Astrocyte of the hippocampus (primary cell): ENCODE measurements at places on chromosomes 7 and 10.

DNA sequence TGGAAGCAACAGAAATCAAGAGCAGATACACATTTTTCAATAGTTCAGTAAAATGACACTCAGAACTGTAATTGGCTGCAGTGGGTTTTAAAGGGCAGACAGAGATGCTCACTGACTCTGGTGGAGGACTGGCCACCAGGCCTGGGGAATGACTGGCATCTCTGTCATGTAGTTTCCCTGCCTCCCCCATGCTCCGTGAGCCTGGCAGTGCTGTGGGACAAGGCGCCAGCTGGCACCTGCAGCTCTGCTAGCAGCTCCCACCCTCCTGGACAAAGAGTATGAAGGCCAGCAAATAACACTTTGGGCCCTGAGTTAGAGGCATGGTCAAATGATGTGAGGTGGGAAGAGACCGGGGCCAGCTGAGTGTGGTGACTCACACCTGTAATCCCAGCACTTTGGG, 15.0 kb downstream of the TSPAN33 start:
- peak; percentile 17 for DNase-seq

DNA sequence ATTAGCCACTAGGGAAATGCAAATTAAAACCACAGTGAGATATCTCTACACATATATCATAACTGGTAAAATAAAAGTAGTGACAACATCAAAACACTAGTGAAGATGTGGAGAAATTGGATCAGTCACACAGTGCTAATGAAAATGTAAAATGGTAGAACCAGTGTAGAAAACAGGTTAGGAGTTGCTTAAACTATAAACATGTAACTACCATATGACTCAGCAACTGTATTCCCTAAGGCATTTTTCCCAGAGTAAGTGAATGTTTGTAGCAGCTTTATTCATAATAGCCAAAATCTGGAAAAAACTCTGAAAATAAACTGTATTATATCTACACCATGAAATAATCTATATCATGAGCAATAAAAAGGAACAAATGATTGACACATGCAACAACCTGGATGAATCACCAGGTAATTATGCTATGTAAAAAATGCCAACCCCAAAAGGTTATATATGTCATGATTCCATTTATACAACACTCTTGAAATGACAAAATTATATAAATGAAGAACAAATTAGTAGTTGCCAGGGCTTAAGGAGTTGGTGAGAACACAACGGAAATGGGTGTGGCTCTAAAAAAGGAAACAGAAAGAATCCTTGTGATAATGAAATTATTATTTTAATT, 22.8 kb downstream of the SLC25A40 start:
- no peak for DNase-seq

DNA sequence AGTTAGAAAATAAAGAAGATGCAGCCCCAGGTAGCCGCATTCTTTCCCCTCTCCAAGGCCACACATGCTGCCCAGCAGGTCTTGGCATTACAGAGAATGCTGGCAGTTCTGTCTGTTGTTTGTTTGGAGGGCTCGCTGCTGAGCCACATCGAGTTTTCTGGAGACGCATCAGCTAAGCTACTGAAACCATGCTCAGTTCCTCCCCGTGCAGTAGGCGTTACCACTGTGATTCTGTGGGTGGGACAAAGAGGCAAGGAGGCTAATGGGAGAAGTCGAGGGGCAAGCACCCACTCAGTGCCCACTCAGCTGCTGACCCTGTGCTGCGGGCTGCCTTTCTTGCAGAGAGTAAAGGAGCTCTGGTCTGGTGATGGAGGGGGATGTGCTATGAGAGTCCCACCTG, 15.5 kb upstream of the GTPBP4 start:
- DNase-seq, result no peak

DNA sequence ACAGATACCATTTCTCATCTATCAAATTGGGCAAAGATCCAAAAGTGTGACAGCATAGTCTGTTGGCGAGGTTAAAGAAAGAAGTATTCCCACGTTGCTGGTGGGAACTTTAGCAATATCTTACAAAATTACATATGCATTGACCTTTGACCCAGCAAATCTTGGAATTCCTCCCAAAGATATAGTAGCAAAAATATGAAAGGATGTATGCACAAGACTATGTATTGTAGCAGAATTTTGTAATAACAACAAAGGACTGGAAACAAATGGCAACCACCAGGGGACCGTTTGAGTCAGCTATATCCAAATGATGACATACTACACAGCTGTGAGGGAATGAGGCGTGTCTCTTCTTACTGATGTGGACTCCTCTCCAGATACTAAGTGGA, 50.2 kb downstream of the KCNH2 start:
- no peak for DNase-seq

DNA sequence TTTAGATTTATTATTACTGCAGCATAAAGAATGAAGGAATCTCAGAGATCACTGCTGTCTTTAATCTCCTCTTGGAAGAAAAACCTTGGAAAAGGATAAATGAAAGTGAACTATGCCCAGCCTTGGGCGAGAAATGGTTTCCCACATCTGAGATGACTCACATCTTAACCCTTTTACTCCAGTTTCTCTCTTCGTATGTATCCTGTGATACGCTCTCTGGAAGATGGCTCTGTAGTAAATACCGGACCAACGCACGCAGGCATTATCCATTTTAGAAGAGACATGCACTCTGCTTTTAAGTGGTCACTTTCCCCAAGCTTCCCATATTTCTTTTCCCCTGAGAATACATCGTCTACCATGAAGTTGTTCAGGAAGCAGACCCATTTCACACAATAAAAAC, 207.3 kb upstream of the BMPER start:
- peak; percentile 31 for DNase-seq

DNA sequence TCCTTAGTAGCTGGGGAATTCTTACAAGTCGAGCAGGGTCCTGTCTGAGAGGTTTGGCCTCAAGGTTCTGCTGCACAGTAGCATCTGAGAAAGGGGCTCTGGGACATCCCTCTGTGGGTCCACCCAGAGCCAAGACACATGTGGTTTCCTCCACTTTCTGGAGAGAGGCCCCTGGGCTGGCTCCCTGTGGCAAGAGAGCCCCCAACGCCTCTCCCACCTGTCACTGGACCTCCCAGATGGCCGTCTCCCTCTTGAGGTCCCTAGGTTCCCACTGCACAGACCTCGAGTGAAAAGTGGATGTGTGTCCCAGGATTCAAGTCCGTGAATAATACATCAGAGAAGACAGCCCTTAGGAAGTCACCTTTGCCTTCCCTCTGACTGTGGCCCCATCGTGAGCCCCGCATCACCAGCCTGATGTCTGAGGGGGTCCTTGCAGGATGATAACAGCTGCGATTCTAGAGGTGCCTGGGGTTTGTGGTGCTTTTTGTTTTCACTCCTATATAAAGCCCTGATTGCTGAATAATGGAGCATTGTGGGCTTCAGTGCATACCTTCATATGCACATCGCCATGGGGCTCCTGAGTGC, 319.0 kb downstream of the GLRX3 start:
- no peak for DNase-seq

DNA sequence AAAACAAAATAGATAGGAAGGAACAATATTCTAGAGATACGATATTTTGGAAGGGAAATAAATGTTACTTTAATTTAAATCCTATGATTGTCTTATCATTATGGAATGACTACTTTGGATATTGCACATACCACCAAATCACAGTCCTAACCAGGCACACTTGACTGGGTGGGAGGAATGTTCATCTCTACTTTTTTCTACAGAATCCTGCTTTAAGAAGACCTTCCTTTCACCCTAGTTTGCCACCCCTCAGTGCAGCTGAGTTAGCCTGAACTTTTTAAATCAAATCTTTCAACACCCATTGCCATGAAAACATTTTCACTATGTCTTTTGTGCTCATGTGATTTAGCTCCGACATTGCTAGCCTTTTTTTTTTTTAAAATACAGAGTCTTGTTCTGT, 38.1 kb downstream of the RELN start:
- DNase-seq, result peak; percentile 31

GRCh38 chr10:52359441-52359840, 45.4 kb downstream of the DKK1 start:
- DNase-seq, result no peak

DNA sequence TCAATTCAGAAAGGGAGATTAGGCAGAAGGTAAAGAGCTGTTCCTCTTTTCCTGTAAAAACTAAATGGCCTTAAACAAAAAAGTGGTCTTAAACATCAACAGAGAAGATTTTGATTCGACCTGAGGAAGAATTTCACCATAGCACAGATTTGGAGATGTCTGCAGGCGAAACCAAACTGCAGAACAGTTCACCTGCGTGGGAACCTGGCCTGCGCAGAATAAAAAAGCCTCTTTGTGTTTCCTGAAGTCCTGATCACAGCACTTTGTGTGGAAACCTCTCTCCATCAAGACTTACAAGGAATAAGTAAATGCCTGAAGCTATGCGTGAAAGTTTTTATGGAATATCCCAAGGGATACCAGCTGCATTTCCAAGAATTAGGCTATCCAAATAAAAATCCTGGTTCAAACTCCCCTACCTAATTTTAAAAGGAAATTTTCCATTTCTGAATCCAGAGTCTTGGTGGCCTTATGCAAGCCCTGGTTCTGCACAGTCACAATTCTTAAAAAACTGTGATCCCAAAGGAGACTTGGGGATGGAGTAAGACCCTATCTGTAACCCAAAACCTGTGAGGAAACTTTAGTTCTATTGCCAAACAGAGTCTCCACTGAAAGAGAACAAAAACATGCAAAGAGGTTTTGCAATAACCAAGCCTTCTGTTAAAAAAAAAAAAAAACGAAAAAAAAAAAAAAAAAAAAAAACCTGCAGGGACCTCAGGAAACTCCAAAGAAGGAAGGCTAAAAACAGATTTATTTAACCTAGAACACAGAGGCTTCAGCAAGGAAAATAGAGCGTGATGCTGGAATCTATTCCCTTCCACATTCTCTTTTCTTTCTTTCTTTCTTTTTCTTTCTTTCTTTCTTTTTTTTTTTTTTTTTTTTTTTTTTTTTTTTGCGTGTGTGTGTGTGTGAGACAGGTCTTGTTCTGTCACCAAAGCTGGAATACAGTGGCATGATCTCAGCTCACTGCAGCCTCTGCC, 10.4 kb downstream of the CALML3 start:
- no peak for DNase-seq

GRCh38 chr7:25786936-25787335, 365.1 kb upstream of the NFE2L3 start:
- DNase-seq, result peak; percentile 16

- DNase-seq, result no peak
Measured at GRCh38 chr7:110187877-110188554, 902.9 kb upstream of the LRRN3 start.

- no peak for DNase-seq
Measured at GRCh38 chr10:126009650-126010049, 113.3 kb downstream of the FANK1 start.

- peak; percentile 34 for DNase-seq
Measured at GRCh38 chr7:80346704-80347103, 165.2 kb downstream of the GNAT3 start.

DNA sequence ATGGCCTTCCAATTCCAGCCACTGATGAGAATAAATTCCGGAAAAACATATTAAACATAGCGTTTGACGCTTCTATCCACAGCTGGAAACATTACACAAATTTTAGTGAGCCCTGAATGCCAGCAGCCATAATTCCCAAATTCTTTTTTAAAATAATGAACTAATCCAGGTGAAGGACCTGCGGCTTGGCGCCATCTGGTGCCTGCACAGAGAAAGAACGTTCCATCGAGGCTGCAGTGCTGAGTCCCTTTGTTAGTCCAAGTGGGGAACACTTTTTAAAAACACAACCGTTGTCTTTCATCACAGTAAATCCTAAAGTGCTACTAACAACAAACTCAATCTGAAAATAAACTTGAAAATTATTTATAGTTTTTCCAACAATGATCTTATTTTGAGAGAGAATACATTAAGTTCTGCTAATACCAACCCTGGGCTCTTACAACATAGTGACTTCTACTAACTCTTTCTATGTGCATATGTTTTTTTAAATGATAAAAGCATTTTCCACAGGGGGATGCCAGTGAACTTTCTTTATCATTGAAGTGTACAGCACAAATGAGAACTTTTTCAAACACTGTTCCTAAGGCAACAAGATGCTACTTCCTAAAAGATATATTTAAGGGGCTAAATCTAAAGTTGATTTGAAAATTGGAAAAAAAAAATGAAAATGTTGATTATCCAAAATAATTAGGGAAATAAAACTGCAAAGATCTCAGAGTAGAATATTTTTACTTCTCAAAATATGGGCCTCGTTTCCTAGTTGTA, 166.9 kb upstream of the RNF32 start:
- peak; percentile 63 for DNase-seq

DNA sequence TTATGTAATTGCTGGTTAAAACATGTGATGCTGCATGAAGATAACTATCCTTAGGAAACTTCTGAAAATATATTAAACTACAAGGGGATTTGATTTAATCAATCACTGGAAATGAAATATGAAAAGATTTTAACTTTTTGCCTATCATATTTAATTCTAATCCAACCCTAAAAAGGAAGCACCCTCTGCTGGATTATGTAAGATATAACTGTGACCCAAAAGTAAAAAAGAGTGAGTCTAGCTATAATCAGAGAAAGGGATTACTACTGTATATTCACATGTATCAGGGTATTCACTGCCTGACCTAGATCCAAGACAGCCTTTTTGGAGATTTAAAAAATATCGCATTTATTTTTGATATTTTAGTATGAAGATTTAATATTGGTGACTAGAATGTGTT, 295.5 kb downstream of the MDFIC start:
- no peak for DNase-seq

- DNase-seq, result peak; percentile 41
Measured at GRCh38 chr10:47165711-47166404, 134.1 kb upstream of the GDF10 start.

- DNase-seq, result peak; percentile 75
Measured at GRCh38 chr10:102426803-102427287, 5.5 kb downstream of the CUEDC2 start.

- peak; percentile 6 for DNase-seq
Measured at GRCh38 chr10:104816501-104816900, 175.4 kb downstream of the SORCS3 start.

DNA sequence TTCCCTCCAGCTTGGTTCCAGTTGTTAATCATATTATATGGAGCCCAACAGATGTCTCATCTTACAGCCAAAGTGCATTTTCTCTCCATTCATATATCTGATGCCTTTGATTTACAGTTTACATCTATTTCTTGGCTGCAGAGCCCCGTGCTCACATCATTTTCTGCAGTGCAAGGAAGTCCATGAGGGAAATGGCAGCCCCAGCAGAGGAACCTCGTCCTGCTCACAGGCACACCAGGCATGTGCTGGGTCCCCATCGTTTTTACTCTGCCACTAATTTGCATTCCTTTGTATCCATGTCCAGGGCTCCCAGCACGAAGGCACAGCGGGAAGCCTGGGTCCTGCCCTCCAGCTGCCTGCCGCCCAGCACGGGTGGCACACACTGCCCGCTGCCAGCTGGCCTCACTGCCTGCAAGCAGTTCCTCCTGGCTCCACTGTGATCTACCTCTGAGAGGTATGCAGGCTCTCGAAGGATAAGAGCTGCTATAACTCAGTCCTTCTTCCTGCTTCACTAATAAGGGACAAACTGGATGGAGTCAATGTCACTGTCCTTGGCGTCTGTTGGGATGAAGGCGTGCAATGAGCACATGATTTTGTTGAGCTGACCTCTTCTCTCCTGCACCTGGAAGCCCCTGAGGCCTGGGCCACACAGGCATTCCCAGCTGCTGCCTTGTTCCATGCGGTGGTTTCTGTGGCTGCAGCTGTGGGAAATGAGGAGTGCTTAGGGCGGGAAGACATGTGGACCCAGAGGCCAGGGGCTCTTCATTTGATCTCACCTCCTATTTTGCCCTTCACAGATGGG, 583.6 kb upstream of the MGMT start:
- DNase-seq, result no peak
